Stimulated activated CD8-positive, alpha-beta memory T cell treated with anti-CD3 and anti-CD28 coated beads, Interleukin-2, amount 100 ng/mL, for 1 hour (primary cell): ENCODE measurements at places on chromosomes 5 and 9.
A peak's percentile ranks its signal among the peaks of the same experiment; 100 is the strongest.

GRCh38 chr5:21784487-21784886 lies 1068.7 kb downstream of the CDH12 start:
- no peak for DNase-seq

GRCh38 chr5:62982348-62982747 lies 403.7 kb downstream of the LRRC70 start:
- no peak for DNase-seq

DNA sequence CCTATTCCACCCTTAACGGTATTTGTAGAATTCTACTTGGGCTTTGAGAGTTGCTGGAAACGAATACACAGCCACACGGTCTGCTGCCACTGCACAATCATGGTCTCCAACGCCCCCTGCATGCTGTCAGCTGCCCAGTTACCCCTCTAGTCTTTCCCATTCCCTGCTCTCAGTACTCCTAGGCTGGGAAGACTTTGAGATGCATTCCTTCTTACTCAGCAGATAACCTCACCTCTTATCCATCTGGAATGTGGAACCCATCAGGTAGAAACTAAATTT lies 92.8 kb downstream of the ANKH start:
- DNase-seq = no peak

GRCh38 chr5:67426961-67427849 lies 230.6 kb upstream of the CD180 start:
- DNase-seq = no peak

DNA sequence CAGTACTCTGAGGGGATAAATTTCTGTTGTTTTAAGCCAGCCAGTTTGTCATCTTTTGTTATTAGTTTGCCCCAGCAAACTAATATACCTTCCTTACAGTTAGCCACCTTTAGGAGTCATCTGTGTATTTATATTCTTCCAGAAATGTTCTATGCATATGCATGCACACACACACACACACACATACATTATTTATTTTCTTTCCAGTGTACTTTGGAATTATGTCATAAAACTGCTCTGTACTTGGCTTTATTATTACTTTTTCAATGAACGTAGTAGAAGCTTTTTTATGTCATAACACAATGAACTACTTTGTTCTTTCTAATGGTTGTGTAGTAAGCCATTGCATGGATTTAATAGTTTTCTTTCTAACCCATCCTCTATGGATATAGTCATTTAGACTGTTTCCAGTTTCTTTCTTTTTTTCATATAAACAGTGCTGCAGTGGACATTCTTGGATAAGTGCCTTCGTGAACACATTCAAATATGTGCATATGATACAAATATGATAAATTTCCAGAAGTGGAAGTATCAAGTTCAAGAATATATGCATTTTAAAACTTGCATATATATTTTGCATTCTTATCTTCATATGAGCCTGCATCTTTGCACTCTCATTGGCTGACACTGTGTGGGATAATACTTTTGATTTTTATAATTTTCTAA lies 26.6 kb upstream of the DAB2 start:
- no peak for DNase-seq

GRCh38 chr5:174844971-174845370 lies 120.6 kb downstream of the MSX2 start:
- no peak for DNase-seq

- no peak for DNase-seq
Observed at GRCh38 chr5:85823462-85824426, 794.0 kb upstream of the COX7C start.

GRCh38 chr5:115209279-115209678 lies 39.6 kb upstream of the TRIM36 start:
- peak; percentile 1 for DNase-seq

DNA sequence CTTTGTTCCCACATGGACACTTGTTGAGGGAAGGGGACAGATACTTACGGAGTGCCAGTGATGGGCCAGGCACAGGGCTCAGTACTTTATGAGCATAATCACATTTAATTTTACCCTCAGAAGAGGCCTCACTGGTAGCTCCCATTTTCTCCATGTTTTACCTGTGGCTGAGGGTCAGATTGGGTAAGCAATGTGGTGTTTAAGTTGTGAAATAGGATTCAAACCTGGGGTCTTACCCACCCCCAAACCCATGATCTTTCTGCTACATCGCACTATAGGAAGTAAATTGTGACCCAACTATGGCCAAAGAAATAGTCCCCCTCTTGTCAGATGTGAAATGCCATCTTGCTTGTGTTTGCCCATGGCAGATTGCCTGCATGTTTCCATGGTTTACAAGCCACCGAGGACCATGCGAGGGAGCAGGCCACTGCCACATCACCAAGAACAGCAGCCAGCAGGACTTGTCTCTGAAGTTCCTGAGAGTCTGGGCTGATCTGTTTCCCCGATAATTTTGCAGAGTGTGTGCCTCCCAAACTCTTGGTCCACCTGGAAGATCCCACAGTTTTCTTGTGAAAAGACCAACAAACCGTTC lies 95.4 kb downstream of the MACROH2A1 start:
- DNase-seq = no peak

DNA sequence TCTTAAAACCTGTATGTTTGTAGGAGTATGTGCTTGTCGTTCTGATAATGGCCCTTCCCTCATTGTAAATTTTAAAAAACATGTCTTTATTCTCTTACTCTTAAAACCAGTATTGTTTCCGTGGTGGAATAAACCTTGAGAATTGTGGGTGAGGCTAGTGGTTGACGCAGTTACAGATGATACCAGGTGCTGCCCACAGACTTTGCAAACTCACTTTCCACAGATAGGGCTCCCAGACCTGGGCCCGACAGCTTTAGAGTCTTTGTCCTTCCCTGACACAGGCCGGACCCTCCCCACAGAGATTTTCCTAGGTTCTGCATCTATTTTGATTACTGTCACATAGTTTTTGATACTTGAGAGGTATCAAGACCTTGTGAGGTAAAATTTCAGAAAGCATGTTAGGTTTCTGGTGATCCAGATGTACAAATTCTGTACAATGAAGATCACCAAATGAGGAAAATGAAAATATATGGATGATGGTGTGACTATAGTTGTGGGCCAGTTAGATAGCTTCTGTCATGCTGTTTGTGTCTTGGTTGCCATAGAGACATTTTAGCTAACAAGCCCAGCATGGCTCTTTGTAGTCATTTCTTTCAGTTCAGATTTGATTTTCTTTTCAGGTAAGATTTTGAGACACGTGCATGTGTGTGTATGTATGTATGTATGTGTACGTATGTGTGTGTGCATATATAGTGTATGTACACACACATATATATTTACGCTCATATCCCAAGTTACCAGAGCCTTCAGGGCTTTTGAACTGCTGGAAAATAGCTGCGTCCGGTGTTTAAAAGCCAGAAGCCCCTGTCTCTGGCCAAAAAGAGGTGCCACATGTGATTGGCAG lies 33.8 kb downstream of the DMRT1 start:
- DNase-seq = no peak

DNA sequence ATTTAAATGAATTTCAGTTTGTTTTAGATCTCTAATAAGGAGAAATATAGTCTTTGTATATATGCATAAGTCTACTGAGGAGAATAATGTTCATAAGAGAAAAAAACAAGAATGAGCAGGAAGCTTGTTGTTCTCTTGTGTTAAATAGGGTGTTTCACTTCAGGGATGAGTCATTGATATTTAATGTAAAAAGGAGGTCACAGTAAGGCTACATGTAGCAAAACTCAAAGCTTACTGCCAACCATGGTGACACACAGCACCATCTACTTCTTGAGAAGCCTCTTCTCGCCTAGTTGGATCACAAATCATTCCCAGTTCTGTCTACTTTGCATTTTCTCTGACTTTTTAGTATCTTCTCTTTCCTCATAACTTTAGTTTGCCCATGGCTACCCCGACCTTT lies 1466.0 kb upstream of the C9orf72 start:
- DNase-seq = no peak

- no peak for DNase-seq
Observed at GRCh38 chr5:60811105-60811504, 33.0 kb downstream of the ELOVL7 start.

DNA sequence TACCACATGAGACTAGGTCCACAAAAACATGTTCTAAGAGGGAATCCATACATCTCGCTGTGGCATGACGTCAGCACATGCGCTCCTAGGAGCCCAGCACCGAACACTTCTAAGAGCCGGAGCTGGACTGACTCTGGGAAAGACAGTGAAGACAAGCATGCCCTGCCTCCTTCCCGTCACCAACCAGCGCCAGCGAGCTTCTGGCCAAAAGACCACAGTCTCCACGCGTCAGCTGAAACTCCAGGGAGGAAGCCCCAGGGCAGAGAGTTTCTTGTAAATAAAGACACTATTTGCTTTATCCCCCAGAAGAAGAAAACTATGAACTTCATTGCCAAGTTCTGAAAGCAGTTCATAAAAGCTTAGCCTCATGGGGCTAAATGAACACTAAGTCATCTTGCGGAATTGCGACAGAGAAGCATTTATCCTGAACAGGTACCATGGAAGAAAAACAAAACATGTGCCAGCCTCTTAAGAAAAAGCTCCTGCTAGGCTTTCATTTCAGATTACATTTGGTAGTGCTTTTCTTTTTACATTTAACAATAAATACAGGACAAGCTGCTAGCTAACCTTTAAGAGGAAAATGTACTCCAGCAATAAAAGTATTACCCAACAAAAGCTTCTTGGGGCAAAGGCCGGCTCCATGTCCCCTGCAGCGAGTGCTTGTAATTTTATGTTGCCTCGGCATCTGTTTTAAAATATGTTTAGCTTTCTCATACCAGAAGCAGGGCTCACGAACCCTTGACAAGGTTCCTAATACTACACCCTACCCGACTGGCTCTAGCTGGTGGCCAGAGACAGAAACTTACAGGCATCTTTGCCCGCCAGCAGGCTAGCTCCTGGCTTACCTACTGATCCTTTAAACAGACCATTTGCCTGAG lies 96.5 kb downstream of the PRRT1B start:
- DNase-seq = no peak

DNA sequence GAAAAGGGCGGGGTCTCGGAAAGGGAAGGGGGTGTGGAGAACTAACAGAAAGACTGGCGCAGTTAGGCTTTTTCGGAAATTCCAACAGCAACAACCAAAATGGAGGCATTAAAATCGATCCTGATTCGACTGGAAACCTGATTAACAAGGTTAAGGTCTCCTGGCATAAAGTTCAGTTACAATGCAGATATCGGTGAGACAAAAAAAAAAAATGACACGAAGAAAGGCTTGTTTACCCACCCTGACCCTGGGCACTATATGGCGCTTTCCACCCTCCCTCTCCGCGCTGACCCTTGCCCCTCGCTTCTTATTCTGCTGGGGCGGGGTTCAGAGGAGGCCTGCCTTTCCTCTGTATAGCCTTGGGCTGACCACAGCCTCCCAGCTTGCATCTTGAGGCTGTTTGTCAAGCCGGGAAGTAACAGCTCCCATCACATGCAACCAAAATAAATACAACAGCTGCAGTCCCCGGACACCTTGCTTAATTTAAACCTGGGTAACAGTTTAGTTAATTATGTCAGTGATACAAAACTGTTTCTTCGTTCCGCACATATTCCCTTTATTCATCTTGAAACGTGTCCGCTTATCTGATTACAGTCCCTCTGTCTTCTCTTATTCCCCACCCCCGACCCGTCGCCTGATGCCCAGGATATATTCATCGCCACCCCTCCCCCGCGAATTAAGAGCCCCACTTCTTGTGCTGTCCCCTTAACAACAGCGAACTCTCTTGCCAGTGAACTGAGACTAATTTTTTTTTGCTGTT lies 795 bp upstream of the PJA2 start:
- no peak for DNase-seq

DNA sequence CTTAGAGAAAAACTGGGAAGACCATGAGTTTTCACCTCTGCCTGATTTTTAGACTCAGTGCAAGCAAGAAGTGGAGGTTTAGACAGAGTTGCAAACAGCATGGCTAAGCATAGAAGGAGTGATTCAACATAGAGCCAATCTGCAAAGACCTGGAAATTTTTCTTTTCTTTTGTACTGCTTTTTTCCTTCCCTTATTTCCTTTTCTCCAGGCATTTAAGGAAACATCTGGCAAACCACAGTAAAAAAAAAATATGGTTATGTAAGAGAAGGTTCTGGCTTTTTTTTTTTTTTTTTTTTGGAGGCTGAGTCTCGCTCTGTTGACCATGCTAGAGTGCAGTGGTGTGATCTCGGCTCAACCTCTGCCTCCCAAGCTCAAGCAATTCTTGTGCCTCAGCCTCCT lies 16.6 kb upstream of the DCAF12 start:
- no peak for DNase-seq

DNA sequence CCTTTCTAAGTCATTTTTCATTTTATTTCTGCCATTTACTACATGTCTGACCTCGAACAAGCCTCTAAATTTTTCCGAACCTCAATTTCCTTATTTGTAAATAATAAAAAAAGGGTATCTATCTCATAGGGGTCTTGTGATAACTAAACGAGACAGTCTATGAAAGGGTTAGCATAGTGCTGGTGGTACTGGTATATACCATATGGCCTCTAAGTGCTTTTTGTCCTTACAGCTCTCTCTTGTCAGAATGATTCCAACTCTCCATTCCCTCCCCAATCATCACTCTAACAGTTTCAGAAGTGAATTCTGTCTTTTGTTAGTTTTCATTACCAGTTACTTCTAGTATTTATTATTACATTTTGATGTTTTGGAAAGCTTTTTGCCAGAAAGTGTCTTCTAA lies 85.5 kb upstream of the ACTBL2 start:
- DNase-seq = no peak

- no peak for DNase-seq
Observed at GRCh38 chr5:170248172-170248930, 15.6 kb downstream of the C5orf58 start.

- no peak for DNase-seq
Observed at GRCh38 chr5:64678374-64678773, 11.9 kb upstream of the SHISAL2B start.

GRCh38 chr9:37281541-37281940 lies 141.0 kb upstream of the GRHPR start:
- DNase-seq = no peak

DNA sequence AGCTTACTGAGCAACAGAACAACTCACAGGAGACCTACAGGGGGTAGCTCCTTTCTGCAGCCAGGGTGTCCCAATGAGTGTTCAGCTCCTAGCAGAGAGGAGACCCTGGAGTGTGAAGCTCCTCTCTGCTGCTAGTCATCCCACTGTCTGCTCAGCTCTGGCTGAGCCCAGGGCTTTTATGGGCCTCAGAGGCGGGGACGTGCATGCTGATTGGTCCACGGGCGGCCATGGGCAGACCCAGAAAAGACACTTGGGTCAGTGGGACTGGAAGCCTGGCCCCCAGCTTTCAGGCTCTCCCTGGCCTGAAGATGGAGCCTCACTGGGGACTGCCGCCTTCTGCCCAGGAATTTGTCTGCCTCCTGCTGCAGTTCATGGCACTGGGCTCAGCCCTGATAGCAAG lies 40.6 kb downstream of the TSPAN17 start:
- DNase-seq = no peak

GRCh38 chr5:8857051-8857450 lies 688.8 kb downstream of the SEMA5A start:
- no peak for DNase-seq

- DNase-seq = no peak
Observed at GRCh38 chr9:77163884-77164283, 13.4 kb upstream of the VPS13A start.

DNA sequence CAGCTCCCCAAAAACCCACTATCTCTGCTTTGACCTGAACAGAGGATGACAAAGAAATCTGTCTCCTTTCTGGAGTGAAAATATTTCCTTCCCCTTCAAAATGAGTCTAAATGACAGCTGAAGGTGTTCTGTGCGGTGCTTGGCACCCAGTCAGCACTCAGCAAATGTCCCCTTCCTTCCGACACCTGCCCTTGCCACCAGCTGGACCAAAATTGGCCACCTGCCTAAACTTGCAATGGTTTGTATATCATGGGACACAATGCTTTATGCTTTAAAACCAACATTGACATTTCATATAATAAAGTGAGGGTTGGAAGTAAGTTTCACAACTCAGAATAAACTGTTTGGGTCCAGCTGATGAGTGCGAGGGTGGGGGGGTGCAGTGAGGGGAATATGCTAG lies 7.5 kb upstream of the TTC1 start:
- no peak for DNase-seq
